Mesothelial cell of epicardium (in vitro differentiated cells): ENCODE measurements at places on chromosomes 6 and 20. TPM values are rescaled to one million over a fixed set of nuclear protein-coding genes. Genes with fewer than 3 reads are reported as not detected.

DNA sequence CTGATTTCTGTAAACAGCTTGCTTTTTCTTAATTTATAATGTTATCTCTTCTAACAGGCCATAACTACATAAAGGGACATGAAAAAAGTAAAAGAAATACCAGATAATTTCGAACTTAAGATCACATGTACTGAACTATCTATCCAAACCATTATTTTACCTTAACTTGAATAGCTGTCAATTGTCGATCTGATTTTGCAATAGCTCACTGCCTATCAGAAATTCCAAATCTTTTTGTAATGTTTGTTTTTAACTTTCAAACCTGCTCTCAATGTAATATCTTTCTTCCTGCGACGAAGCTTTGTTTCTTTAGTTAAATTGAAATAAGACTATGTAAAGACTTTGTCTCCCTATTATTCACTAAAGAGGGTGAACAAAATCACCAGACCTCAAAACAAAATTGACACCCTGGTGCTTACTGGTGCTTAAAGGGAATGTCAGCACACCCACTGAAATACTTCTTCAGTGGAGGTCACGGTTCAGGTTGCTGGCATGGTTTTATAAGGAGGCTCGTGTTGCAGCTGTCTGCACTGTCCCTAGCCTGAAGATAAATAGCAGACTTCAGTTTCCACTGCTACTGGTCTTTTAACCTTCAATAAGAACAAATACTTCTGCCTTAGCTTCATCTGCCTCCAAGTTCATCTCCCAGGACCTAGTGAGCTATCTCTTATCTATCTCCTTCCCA, 117.5 kb upstream of the QKI start:
- DNase-seq = no peak

DNA sequence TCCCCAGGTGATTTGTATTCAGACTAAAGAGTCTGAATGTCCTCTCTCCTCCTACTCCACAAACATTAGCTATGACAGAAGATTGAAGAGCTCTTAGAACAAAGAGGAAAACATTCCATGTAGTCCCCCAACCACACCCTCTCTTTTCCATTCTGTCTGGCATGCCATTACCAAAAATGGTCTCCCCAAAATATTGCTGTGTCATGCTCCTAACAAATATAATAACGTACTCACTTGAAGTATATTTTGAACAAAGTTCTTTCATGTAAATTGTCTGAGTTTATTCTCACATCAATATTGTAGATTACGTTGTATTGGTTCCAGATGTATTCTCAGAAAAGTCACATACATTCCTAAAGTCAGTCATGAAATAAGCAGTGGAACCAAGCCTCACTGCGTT, 467.3 kb upstream of the IRAK1BP1 start:
- no peak for DNase-seq

GRCh38 chr20:57265336-57265996, 975 bp downstream of the BMP7 start:
- DNase-seq = no peak

- peak; percentile 99 for DNase-seq
Measured at GRCh38 chr20:1466211-1467081, at the start of gene NSFL1C. Gene NSFL1C (minus strand): TSS chr20:1466849. CDS start chr20:1466824, 25 bp downstream.

DNA sequence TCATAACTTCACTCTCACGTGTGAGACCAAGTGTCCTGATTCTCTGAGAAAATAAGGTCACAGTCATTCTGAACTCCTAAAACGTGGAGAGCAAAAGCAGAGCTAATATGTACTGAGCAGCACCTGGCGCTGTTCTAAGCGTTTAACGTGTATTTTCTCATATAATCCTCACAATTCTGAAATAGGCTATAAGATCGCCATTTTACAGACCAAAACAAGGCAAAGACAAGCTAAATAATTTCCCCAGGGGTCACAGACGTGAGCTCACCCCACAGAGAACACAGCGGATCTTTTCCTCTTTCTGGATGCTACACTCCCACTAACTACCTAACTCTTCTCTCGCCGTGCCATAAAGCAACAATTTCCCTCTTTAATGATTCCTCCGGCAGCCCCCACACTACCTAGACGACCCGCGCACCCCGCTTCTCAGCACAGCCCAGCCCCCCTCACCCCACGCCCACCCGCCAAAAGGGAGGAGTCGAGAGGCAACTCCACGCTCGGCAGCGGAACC, 636 bp downstream of the SUPT3H start:
- DNase-seq = no peak

- peak; percentile 14 for DNase-seq
Measured at GRCh38 chr6:44498436-44498835, 110.9 kb downstream of the CDC5L start.

DNA sequence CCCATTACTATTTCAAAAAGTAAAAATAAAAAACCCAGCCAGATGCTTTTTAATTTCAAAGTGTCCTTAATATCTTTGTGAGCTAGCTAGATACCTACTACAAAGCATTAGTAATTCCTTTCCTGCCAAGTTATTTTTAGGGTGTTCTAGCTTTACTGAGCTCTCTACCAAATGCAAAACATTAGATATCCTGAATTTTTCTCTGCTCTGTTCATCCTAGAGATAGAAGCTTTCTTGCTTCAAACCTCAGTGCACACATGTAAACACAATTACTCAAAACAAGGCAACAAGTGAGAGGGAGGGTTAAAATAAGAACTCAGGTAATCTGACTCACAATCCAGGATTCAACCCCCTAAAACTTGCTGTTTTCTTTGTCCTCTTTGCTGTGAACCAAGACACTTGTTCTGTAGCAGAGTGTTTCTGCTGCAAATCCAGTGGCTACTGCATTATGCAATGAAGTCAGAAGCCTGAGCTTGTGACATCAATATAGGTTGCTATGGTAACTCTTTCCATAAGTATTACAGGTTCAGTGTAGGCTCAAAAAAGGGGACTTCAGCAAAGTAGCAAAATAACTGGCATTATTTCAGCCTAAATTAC, 72.6 kb upstream of the STXBP5 start:
- no peak for DNase-seq

The RAD21L1 gene
- not detected in 3 replicates for total RNA-seq

The PKIB gene
- 44.7 to 49.0 TPM (median 48.9 TPM) in 3 replicates for total RNA-seq

DNA sequence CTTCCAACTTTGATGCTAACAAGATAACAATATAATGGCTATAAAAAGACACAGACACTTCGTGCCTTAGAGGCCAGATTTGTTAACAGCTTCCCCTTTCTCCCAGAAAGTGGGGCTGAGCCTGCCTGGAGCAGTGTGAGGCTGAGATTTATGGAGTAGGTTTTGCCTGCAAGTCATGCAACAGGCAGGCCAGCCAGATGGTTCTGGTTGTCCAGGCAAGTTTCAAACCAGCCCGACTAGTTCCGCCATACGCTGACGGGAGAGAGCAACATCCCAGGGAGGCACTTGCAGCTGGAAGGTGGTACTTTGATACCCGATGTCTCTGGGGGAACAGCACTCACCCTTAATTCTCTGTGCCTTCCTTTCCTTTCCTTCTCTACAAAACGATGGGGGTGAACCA, 81.3 kb upstream of the NAA20 start:
- DNase-seq = peak; percentile 70

The TRERF1 gene
- 18.6 to 20.3 TPM (median 19.8 TPM) in 3 replicates for total RNA-seq

GRCh38 chr6:84785671-84786070, 21.3 kb upstream of the TBX18 start:
- DNase-seq = no peak

GRCh38 chr6:33428966-33429749, 9.3 kb downstream of the SYNGAP1 start:
- DNase-seq = no peak

DNA sequence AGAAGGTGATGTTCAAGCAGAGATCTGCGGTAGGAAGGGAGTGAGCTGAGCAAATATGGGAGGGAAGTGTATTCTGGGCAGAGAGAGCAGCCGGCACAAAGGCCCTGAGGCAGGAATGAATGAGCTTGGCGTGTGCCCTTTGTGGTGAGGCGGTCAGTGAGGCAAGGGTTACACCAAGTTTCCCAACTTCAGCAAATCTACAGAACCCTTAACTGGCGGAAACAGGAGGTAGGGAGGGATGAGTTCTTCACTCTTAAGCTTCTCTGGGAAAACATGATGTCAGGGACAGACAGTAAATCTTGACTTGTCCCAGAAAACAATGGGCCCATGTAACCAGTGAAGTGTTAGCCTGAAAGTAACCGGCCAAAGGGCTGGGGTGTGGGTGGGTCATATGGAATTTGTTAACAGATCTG, 97.1 kb upstream of the PTPN1 start:
- DNase-seq = no peak
